Muscle of leg (tissue), 16 donors: ENCODE measurements at places on chromosomes 5 and 9. TPM values are rescaled to one million over a fixed set of nuclear protein-coding genes. Genes with fewer than 3 reads are reported as not detected.

PCDHGA10 gene
- 3.0 TPM for total RNA-seq

RANBP3L gene
- total RNA-seq, result 0.40 TPM

NR5A1 gene
- not detected for total RNA-seq

TMEFF1 gene
- total RNA-seq, result 2.7 TPM

RLN2 gene
- 0.71 TPM for total RNA-seq

GFRA3 gene
- 1.9 TPM for total RNA-seq

CER1 gene
- 0.22 TPM for total RNA-seq

GFPT2 gene
- total RNA-seq, result 11.3 TPM

GPR151 gene
- total RNA-seq, result not detected

CCNI2 gene
- total RNA-seq, result not detected

SETD9 gene
- total RNA-seq, result 6.2 TPM

RNF183 gene
- 0.04 TPM for total RNA-seq

INSL6 gene
- not detected for total RNA-seq

C9orf50 gene
- not detected for total RNA-seq

DMRT2 gene
- total RNA-seq, result 23.4 TPM

IGFBPL1 gene
- total RNA-seq, result 0.84 TPM

HMMR gene
- 10.8 TPM for total RNA-seq

SPAG8 gene
- 1.5 TPM for total RNA-seq

TXNDC8 gene
- not detected for total RNA-seq

NDUFS4 gene
- total RNA-seq, result 192 TPM

SLCO6A1 gene
- total RNA-seq, result 0.31 TPM

SCGB3A2 gene
- total RNA-seq, result not detected

HAPLN1 gene
- 0.31 TPM for total RNA-seq

TMEM252 gene
- 0.09 TPM for total RNA-seq

DNAH5 gene
- 1.7 TPM for total RNA-seq
